HTR-8/SVneo (cell line): ENCODE measurements at places on chromosomes 1 and 21.

GRCh38 chr1:160615660-160616059 is 31.2 kb downstream of the SLAMF1 start:
- DNase-seq = no peak

- DNase-seq = no peak
Observed at GRCh38 chr1:217273866-217274265, 357.0 kb downstream of the GPATCH2 start.

GRCh38 chr21:34962586-34963222 is 86.4 kb downstream of the RUNX1 start:
- DNase-seq = no peak

- no peak for DNase-seq
Observed at GRCh38 chr1:197472141-197472540, 204.1 kb downstream of the CRB1 start.

GRCh38 chr1:21495225-21495820 is 13.9 kb upstream of the ALPL start:
- DNase-seq = no peak

DNA sequence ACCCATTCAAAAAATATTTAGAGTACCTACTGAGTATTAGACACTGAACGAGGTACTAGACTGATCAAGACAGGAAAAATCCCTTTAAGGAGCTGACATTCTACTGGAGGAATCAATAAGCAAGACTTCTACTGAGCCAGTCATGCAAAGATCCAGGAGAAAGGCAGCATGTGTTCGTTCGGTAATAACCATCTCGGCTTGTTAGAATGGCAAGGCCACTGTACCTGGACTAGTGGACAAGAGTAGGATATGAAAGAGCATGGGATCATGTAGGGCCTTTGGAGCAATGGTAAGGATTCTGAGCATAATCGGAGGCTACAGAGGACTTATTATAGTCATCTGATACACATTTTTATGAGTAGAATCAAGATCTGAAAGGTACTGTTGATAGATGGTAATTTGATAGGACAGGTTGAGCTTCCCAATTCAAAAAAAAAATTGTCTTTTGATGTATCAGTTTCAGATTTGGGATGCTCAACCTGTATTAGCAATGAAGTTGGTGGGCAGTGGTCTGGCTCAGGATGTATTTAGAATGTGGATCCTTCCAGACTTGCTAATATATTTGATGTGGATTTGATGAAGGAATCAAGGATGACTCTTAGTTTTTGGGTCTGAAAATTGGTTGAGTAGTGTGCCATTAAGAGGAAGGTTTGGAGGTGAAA is 2.3 kb downstream of the COX20 start:
- no peak for DNase-seq

GRCh38 chr1:221025956-221026355 is 146.7 kb downstream of the HLX start:
- no peak for DNase-seq

DNA sequence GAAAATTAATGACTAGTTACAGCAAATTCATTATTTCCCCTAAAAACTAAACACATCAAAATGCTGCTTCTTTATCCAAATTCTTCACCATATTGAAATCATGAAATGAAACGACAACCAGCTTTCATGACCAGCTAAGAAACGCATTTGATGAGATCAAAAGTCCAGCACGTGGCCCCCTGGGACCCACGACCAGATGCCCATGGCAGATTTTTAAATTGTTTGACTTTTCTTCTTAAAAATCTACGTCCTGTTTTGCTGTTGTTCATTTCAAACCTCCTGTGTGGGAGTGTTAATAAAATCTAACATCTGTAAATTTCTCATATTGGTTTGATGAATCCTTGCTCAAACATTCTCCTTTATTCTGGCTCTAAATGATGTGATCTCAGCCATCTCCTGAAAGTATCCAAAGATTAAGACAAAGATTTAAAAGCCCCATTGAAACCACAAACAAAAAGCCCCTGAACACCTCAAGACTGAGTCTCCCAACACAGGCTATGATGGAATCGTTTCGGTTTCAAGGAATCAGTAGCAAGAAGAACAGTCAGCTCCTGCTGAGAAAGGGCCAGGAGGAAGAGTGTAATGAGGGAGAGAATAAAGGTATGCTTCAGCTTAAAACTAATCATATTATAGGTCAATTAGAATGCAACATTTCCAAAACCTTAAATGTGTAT is 523.6 kb downstream of the SMYD3 start:
- DNase-seq = no peak

DNA sequence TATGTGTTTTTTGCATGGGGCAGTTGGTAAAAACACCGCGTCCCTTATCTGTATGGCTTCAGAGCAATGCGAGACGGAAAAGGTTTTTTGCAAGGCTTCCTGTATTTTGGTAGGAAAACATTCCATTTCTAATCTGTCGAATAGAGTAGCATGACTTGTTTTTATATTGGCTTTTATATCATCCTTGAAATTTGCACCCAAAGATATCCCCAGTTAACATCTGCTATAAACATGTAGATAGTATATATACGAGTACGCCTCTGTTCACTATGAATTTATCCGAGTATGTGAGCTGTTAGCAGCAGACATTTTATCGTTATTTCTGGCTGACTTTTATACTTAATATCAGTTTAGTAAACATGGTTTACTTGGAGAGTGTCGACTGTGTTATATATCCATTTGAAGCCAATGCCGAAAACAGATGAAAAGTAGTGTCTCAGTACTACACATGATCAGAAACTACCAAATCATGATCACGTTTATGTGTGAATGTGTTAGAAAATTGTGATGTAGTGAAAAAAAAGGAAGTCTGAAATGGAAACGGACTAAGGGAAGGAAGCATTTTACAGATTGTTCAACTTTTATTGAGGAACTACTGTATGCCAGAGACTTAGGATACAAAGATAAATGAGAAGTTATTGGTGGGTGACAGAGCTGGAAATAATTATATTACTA is 1.0 kb downstream of the LEPR start:
- no peak for DNase-seq

DNA sequence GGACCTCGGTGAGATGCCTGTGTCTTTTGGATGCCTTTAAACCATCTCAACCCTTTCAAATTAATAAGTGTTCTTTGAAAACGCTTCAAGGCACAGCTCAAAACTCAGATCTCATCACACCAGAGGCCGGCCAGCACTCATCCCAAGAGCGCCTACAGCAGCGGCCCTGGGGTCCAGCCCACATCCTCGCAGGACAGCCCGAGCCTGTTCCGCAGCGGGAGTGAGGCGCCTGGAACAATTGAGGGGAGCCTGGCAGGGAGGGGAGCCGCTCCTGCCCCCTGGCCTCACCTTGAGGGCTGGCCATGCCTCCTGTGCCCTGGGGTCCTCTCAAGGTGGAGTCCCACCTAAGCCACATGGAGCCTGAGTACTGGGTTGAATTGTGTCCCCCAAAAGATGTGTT is 37.9 kb downstream of the ACOT7 start:
- DNase-seq = no peak

DNA sequence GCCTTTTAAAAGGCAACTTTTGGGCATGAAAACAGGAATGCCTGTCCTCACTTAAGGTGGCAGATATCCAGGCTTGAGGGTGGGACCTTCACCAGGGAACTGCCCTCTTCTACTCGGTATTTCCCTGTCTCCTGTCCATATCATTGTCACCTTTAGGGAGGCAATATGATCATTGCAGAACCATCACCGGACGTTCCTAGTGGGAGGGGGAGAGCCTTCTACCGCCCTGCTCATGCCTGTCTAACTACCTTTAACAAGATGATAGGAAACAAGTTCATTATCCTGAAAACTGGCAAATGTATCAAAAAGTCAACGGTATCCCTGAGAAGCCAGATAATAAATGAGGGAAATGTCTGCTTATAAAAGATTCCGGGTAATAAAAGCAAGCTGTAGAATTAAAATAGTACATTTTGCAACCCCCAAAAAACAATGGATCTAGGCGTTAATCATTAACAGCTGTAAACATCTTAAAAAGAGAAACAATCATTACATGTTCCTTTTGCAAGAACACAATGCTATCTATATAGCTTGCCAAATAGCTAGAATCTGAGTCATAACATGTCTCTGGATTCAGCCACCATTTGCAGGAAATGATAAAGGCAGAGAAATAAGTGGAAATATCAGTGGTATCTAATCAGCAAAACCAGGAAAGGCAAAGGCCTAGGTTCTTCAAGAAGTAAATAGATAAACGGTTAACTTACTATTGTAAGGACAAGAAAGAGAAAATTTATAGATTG is 852.9 kb upstream of the ADGRL4 start:
- no peak for DNase-seq

DNA sequence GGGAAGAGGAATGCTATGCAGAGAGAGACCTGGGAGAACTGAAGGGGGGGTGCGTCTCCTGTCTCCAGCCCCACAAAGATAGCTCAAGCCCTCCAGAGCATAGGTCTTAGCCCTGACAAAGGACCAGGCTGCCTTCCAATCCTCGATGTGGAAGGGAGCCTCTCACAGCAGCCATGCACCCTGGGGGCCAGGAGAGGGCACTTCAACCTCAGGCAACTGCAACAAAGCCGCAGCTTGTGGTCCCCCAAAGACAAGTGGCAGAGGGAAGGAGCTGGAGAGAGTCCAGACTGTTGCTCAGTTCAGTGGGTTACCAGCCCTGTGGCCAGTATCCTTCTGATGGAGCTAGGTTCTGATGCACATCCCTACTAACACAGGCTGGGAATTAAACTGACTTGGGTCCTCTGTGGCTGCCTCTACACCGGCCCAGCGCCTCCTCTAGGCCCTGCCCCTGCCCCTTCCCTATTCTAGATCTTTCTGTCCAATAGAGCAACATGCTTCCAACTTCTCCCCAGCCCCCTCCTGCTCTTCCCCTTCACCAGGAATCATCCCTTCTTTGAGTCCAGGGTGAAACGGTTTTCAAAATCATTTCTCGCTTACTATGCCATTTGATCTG is 100.7 kb upstream of the SPATA6 start:
- DNase-seq = peak; percentile 6

DNA sequence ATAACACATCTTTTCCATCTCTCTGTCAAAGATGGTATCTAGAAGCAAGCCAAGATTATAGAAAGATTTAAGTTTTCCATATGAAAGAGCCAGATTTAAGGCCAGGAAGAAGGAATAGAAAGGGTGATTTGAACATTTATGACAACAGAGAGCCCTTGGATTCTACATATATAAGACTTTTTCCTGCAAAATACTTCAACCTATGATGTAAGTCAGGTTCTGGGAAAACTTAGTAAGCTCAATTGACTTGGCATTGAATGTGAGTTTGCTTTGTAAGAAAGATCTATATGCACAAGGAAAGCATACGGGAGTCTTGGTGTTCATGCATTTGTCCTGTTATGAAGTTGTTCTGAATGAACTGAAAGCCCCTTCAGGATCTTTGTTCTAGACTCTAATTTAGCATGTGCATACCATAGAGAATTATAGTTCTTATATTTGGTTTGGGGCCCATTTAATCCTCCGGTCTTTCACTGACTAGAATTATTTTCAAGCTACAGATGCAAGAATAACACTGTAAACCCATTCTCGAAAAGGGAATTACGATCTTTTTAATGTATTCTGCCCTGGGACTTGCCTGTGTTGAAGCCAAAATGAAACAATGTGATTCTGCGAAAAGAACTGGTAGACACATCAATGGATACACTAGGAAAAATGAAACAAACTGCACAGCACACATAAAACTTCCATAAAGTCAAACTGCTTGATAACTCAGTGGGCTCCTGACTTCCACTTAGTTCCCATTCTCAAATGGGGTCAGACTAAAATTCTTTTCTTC is 152.8 kb downstream of the DISP1 start:
- DNase-seq = no peak

- no peak for DNase-seq
Observed at GRCh38 chr1:4027008-4027407, 126.9 kb upstream of the C1orf174 start.

DNA sequence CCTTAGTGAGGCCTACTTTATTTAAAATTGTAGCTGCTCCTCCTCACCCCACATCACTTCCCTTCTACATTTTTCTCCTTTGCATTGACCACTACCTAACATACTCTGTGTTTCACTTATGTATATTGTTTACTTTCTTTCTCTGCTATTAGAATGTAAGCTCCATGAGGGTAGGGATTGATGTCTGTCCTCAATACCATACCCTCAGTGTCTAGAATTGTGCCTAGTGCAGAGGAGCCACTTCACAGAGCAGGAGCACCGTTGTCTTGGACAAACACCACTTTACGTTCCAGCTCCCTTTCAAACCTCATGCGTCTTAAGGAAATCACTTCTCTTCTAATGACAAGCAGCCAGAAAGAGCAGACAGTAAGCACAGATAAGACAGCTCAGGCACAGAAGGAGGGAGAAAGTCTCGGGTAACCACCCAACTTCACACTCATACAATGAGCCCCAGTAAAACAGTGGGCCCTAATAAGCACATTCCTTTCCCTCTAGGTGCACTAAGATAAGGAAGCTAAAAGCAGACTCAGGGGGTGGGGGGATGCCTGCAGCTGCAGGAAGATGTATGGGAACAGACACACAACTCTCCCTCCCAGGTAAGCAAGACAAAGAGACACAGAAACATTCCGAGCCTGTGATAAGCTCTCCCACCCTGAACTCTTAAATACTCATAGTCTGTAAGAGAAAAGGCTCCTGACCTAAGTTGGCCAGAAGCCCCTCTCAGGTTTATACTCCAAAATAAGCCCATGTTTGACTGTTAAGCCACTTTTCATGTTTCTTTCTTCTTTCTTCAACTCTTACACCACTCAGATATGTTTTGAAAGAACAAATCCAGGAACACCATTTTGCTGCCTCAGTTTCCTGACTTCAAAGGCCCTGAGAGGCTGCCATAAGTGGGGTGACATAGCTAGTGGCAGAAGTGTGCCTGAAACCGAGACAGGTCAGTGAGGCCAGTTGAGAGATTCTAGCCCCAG is 7.1 kb upstream of the PLEKHM2 start:
- DNase-seq = no peak

DNA sequence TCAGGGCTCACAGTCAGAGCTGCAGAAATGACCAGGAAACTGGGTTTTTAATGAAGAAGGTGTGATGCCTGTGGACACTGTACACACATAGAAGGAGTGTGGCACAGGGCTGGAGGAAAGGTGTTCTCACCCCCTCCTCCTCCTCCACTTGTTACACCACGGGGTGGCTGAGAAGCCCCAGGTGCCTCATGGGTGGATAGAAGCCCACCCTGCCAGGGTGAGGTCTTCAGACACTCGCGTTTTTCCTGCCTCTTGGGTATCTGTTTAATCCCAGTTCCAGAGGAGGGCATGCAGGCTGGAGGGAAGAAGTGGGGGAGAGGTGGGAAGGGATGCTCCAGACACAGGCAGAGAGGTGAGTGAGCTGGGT is 9.7 kb upstream of the LAD1 start:
- no peak for DNase-seq
